ENCODE measurements at places on chromosomes 12 and 14.

- DNase-seq = no peak
Measured at GRCh38 chr12:53306826-53307225, 7.3 kb downstream of the MYG1 start.

- no peak for DNase-seq
Measured at GRCh38 chr12:30756074-30756473, 1.3 kb upstream of the CAPRIN2 start.

- DNase-seq = no peak
Measured at GRCh38 chr14:56099081-56099797, 19.0 kb upstream of the PELI2 start.

- DNase-seq = no peak
Measured at GRCh38 chr12:62686938-62687337, 220.3 kb downstream of the MON2 start.

- DNase-seq = no peak
Measured at GRCh38 chr14:84250893-84251292, 1279.1 kb upstream of the FLRT2 start.

DNA sequence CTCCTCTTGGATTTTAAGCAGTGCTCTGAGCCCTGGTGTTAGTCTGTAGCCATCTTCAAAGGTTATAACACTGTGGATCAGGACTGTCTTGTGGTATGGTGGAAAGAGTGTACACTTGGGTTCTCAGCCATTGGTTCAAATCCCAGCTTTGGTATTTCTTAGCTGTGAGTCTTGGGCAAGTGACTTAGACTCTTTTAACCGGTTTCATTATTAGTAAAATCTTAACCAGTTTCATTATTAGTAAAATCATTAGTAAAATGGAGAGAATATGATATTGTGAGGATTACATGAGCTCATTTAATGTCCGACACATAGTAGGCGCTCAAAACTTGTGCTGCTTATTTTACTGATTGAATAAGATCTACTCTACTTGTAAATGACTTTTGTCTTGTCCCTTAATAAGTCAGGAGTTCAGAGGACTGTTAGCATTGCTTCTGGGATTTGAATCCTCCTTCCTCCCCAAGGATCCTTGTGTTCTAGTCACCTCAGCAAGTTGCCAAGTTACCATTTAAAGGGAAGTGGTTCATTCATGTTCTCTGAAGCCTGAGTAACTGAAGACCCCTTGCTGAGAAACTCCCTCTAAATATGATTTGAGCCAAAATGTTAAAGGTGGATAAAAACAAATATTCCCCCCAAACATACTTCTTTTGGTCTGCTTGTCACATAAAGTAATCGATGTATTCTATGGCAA lies 12.4 kb downstream of the TTLL5 start:
- DNase-seq = no peak

DNA sequence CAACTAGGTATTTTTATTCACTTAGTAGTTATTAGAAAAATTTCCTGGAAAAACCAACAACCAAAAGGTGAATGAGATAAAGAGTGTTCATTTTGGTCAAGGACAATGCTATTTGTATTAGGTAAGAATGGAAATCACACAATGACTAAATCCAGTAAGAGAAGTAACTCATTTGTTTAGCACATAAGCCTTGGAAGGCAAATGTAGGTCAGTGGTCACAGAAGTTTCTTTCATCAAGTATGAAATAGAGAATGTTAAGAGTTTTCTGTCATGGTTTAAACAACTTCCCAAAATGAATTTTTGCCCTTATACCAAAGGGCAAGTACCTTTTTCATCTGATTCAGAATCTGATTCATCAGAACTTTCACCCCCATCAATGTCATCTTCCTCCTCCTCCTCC lies 101.7 kb downstream of the KIF21A start:
- no peak for DNase-seq

GRCh38 chr14:71659159-71659558 lies 273.1 kb upstream of the RGS6 start:
- DNase-seq = no peak

DNA sequence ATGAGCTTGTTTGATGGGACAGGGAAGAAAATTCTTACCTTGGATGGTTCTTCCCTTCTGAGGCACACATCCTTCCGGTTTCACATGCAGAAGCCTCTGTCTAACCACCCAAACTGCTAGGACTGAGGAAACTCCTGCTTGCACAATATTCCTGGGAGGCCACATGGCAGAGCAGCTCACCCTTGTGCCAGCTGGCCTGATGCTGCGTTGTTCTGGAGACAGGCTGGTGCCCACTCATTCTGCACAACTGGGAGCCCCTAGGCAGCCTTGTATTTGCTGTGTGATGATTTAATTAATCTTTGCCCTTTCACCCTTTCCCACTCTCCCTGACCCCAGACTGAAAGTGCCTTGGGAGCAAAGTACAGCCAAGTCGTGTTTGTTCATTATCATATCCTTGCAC lies 130.8 kb downstream of the RTN1 start:
- no peak for DNase-seq
